Activated CD8-positive, alpha-beta memory T cell treated with anti-CD3 and anti-CD28 coated beads for 24 hours (primary cell): ENCODE measurements at places on chromosomes 7 and 10.

GRCh38 chr7:14859267-14859666 lies 43.3 kb downstream of the DGKB start:
- no peak for DNase-seq

DNA sequence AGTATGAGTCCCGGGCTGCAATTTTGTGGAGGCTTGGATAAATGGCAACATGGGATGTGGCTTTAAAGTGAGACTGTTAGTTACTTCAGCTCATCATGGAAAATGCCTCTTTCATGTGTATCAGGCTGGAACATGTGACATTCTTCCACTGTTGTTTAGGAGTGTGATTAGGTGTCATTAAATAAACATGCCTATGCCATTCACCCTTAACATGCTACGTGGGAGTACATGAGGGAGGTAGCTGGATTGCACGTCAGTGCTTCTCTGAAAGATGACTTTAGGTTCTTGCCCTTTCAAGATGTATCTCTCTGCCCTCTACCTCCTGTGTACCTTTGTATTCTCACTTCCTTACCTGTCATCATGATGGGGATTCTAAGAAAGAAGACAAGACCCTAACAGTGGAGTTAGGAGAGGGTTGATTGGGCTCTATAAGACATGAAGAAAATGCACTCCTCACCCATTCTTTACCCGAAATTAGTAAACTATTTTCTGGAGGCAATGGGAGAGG lies 8.9 kb downstream of the AKR1E2 start:
- DNase-seq, result no peak

GRCh38 chr7:155164316-155164715 lies 94.2 kb downstream of the HTR5A start:
- DNase-seq, result peak; percentile 30

GRCh38 chr7:28784171-28784902 lies 173.8 kb downstream of the TRIL start:
- no peak for DNase-seq

DNA sequence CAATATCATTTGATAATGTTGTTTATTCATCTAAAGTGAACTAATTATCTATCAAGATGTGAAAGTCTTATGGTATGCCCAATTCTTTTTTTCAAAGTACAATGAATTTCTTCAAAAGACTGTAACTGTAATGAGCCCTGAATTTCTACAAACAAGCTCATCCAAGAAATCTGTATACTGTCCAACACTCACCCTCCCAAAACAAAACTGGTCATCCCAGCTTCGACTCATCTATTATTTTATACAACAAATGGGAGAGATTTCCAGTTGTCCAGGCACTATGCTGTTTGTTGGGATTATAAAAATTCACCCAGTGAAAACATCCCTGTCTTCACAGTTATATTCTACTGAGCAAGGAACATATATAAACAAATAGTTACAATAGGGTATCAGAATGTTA lies 806.9 kb downstream of the TNS3 start:
- DNase-seq, result no peak

DNA sequence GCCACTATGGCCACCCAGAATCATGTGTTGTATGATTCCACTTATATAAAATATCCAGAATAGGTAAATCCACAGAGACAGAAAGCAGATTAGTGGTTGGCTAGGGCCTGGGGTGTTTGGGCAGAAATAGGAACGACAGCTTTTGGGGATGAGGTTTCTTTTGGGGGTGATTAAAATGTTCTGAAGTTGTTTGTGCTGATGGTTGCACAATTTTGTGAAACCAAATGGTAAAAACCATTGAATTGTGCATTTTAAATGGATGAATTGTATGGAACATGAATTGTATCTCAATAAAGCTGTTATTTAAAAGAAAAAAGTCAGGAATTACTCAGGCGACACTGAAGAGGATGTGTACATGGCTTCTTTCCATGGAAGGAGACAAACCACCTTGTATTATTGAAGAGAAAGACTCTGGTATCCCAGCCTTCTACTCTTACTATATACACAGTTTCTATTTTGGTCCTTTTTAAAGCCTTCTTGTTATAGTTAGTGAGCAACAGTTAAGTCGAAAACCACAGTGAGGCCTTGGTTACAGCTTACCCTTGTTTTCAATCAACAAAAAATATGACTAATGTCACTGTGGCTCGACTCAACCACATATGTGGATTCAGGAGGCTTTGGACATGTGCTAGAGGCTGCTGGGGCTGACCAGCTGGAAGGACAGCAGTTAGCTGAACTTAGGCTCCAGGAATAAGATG lies 57.1 kb upstream of the KMT2E start:
- DNase-seq, result no peak

- no peak for DNase-seq
These were observed 6.8 kb upstream of the TBL2 start for GRCh38 chr7:73585196-73585595.

- DNase-seq, result no peak
These were observed 22.0 kb downstream of the TMEM176B start for GRCh38 chr7:150778014-150778737.

DNA sequence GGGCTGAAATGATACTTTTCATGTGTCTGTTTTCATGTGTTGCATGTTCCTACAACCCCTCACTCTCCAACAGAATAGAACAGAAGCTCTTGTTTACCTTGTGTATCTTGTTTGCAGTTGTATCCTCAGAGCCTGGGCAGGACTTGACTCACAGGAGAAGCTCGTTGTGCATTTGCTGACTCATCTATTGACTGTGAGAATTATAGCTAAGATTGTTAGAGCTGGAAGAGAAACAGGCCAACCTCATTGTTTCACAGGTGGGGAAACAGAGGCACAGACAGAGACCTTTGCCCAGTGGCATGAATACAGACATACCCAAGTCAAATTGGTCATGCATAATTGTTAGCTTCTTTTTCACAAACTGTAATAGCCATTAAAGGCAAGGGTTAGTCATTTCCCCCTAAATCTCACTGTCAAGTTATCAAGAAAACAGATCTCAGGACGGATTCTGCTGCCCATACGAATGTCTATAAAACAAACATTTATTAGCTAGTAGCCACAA lies 4.6 kb upstream of the TSPAN15 start:
- DNase-seq, result no peak

- no peak for DNase-seq
These were observed 19.5 kb upstream of the PCBD1 start for GRCh38 chr10:70907637-70908405.

- no peak for DNase-seq
These were observed 167.8 kb downstream of the DOCK4 start for GRCh38 chr7:112038353-112038752.

- no peak for DNase-seq
These were observed 64.0 kb downstream of the MTPAP start for GRCh38 chr10:30284865-30285594.

- no peak for DNase-seq
These were observed 402 bp upstream of the TMEM168 start for GRCh38 chr7:112790586-112791003.

- no peak for DNase-seq
These were observed 175.7 kb downstream of the SEMA3D start for GRCh38 chr7:85011127-85011526.

DNA sequence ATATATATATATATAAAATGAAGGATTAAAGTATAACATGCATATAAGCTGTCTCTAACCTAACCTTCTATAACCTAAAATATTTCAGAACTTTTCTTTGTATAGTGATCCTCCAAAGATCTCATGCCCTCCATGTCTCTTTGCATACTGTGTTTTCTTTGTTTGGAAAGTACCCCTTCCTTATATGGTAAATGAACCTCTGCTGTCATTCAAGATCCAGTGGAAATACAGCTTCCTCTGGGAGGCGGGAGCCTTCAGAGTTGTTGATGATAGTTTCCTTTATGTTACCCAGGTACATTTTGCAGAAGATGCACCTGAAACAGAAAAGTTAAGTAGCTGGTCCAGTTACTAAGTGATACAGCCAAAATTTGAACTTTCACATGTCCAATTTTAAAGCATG lies 233.3 kb upstream of the FOXP2 start:
- DNase-seq, result no peak

DNA sequence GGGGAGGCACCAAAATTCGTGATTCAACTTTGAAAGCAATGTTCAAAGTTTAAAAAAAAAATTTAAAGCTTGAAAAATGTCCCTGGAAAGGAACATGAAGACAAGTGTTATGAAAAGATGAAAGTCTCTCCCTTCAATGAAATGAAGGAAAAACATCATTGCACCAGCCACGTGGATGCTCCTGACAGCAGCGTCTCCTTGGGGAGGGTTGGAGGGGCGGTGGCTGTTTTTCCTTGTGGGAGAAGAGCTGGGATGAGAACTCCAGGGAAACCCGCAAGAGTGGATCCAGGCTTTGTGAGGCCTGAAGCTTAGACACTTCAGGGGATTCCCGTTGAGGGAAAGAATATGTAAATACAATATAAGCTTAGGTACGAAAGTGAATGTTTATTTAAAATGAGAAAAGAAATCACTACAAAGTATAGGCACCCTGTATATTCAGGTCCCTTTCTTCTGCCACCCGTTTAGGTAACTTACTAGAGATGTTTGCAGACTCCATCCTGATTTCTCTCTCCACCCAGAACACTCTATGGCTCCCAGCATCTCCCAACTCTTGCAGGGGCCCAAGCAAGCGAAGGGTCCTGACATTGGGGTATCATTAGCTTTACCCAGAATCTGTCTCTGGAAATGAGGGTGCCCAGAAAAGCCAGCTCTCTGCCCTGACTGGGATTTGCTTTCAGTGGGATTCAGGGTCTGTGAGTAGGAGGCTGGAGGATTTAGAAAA lies 63.1 kb upstream of the BAIAP2L1 start:
- DNase-seq, result no peak

GRCh38 chr10:389261-389790 lies 254.1 kb downstream of the ZMYND11 start:
- no peak for DNase-seq

GRCh38 chr10:80281292-80281691 lies 8.2 kb downstream of the MAT1A start:
- no peak for DNase-seq

DNA sequence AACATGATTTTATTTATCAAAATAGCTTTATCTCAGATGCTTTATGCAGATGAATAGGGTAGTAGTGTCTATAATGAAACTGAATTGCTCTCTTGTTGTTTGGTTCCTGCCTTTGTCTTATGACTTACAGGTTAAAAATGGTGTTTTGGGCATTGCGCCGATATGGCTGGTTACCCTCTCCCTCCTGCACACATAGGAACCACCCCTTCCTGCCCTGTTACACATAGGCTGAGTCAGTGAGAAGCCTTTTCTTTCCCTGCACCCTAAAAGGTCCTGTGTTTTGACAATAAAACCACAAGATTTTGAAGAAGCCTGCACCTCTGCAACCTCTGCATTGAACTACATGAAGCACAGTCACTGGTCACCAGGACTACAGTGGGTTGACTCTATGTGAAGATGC lies 655.8 kb upstream of the ANKRD30A start:
- no peak for DNase-seq

GRCh38 chr7:64890761-64891362 lies 12.2 kb upstream of the ZNF273 start:
- DNase-seq, result peak; percentile 32

DNA sequence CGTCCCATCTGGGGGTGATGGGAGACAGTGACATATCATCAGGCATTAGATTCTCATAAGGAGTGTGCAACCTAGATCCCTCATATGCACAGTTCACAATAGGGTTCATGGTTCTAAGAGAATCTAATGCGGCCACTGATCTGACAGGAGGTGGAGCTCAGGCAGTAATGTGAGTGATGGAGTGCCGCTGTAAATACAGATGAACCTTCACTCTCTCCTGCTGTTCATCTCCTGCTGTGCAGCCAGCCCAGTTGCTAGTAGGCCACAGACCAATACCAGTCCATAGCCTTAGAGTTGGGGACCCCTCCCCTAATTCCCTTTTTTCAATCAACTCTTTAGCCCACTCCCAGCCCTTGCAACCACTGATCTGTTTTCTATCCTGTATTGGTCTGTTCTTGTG lies 581.1 kb upstream of the AUTS2 start:
- DNase-seq, result no peak

DNA sequence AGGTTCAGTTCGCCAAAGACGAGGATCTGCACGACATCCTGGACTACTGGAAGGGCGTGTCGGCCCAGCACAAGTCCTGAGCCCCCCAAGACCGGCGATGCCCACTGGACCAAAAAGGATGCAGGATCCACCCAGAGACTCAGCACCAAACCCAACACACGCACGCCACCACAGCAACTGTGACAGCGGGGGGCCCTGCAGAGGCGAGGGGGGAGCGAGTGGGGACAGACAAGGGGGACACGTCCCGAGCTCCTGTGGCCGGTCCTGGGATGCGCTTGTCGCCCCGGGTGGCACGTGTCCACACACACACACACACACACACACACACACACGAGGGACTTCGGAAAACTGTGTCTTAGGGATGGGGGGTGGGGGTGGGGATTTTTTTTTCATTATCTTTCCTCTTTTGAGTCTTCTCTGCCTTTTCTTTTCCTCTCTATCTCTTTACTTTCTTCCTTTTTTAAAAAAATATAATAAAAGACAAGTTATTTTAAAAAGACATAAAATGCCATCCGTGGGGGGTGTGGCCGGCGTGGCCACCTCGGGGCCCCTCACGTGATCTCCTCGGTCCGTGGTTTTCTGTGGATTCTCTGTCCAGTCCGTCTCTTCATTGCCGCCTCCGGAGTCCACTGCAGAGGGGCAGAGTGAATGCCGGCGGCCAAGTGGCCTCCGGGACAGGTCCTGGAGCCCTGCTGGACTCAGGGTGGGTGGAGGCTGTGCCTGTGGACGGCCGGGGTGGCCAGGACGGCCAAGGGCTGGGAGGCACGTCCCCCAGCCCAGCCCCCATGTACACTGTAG lies 77.1 kb downstream of the ELFN1 start:
- no peak for DNase-seq

GRCh38 chr7:103811290-103811689 lies 178.2 kb downstream of the RELN start:
- DNase-seq, result no peak

GRCh38 chr10:94276140-94276539 lies 86.6 kb downstream of the NOC3L start:
- no peak for DNase-seq

DNA sequence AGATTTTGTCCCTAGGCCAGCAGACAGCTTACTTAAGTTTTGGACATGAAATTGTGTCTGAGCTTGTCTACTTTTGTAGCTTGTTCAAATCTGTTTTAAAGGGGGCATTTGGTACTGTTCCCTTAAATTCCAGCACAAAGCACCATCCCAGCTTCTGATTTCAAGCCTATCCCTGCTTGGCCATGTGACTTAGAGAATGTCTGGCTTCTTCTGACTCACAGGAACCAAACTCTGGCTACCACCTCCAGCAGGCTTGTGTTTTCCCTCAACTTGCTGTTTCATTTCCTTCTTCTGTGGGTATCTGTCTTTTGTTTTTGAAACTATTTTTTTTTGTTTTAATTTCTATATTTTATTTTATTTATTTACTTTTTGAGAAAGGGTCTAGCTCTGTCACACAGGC lies 97.9 kb upstream of the FZD8 start:
- DNase-seq, result no peak

GRCh38 chr10:66837990-66838389 lies 87.8 kb upstream of the LRRTM3 start:
- DNase-seq, result no peak

DNA sequence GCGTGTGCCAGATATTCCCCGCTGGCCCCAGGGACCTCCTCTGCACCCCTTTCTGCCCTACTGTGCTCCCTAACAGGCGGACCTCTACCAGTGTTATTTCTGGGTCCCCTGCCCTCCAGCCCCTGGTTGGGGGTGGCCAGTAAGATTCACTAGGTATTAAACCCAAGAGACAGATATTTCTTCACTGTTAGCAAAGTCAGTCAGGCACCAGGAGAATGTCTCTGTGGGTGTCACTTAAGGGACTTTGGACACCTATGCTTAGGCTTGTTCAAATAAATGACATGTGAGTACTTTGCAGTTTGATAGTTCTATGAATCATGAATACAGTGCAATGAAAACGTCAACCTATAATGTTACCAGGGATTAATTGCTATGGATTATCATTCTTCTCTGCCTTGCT lies 234.3 kb upstream of the IGFBP3 start:
- DNase-seq, result no peak
